Stimulated activated CD8-positive, alpha-beta memory T cell treated with anti-CD3 and anti-CD28 coated beads, Interleukin-15, amount 100 ng/mL, for 48 hours (primary cell): ENCODE measurements at places on chromosomes 7 and 10.

DNA sequence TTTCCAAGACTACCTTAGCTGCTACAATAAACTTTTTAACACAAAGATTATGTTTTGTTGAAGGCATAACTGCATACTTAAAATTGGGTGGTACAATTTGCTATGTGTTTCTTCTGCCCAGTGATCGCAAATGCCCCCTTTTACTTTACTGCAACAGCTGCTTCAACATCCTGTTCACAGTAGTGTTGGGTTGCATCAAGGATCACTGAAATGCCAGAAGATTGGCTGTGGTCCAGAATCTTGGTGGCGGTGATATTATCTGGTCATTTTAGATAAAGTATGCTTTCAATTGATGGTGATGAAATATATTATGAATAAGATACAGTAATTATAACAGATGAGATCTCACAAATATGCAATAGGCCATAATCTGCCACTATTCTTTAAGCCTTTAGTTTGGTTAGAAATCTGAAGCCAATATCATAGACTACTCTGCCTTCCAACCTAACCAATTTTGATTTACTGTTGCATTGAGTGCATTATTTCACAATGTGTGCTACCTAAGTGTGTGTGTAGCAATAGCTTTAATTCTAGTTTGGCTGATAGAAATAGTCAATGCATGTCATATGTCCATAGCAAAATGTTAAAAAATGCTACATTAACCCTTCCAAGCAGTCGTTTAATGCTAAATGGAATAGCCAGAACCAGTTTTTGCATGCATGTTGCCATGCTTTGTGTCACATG is 29.8 kb upstream of the ING3 start:
- DNase-seq = no peak

DNA sequence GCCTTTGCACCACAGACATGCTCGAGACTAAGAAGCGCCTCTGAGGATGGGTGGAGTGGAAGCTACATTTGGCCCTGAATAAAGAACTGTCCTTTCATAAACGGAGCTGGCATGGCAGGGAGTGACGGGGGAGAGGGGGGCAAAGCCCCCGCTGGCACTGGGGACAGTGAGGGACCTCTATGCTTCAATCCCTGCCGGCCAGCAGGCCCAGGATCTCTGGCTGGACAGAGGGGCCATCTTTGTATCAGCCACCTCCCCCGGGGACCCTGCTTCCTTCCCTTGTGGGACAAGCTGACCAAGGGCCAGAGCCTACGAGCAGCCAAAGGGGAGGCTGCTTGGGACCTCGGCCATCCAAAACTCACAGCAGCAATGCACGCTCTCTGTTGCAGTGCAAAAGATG is 28.2 kb upstream of the ECHDC3 start:
- no peak for DNase-seq

DNA sequence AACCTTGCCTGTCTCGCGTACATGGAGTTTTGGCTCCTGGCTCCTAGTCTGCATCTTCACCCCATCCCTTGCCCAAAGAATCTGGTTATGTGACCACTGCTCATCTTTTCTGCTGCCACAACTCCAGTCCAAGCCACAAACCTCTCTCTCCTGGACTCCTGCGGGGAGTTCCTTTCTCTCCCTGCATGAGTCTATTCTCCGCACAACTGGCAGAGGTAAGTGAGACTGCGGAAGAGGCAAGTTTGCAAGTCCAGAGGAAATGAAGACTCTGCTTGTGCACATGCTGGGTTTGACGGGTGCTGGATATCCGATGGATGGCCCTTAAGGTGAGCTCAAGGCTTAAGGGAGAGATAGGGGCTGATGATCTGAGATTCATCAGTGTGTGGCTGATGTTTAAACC is 61.0 kb downstream of the TRUB1 start:
- DNase-seq = no peak

DNA sequence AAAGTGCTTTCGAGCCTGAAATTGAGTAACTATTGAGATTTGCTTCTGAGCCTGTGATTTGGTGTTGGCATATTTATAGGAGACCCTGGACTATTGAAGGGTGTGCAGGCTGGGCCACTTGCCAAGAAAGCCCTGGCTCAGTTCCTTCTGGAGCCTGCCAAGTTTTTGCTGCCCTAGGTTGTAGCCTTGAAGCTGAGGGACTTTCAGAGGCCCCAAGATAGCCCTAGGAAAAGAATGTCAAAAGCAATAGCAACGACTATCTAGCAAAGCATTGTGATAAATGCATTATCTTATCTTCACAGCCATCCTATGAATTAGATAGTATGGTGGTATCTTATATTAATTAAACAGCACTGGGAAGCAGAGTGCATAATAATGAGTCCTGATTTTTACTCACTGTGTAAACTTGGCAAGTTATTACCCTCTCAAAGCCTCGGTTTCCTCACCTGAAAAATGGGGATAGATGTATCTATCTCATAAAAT is 473.7 kb upstream of the PODXL start:
- DNase-seq = no peak

DNA sequence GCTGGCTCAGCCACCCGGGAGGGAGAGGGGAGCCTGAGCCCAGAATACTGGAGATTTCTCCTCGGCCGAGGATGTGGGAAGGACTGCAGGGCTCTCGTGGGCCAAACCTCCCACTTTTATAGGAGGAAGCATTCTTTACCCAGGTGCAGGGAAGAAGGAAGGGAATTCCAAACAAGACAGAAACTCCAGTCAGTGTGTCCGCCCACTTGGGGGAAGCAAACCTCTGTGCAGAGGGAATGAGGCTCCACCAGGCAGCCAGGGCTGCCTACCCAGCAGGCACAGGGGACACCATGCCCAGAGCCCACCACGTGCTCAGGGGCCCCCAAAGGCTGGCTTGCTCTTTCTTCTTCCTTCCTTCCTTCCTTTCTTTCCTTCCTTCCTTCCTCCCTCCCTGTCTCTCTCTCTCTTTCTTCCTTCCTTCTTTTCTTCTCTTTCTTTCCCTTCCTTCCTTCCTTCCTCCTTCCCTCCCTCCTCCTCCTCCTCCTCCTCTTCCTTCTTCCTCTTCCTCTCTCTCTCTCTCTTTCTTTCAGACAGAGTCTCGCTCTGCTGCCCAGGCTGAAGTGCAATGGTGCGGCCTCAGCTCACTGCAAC is 15.4 kb upstream of the FZD9 start:
- no peak for DNase-seq

- no peak for DNase-seq
Observed at GRCh38 chr7:18457832-18458231, 37.7 kb upstream of the HDAC9 start.

GRCh38 chr7:41103331-41103730 is 599.6 kb downstream of the INHBA start:
- DNase-seq = no peak

- no peak for DNase-seq
Observed at GRCh38 chr7:99125505-99125865, 18.4 kb downstream of the SMURF1 start.

DNA sequence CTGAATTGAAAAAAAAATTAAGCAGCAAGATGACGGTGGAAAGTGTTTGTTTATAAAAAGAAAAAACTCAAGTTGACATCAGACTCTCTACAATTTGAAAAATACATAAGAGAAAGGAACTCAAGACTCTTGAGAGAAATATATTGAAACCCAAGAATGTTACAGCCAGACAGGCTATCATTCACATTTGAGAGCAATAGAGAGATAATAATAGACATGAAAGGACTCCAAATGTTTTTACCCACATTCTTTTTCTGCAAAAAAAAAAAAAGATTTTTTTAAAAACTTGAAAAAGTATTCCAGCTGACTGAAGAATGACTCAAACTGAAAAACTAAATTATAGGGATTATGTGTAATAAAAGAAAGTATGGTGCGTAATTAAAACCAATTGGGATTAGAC is 532.4 kb downstream of the INHBA start:
- no peak for DNase-seq

DNA sequence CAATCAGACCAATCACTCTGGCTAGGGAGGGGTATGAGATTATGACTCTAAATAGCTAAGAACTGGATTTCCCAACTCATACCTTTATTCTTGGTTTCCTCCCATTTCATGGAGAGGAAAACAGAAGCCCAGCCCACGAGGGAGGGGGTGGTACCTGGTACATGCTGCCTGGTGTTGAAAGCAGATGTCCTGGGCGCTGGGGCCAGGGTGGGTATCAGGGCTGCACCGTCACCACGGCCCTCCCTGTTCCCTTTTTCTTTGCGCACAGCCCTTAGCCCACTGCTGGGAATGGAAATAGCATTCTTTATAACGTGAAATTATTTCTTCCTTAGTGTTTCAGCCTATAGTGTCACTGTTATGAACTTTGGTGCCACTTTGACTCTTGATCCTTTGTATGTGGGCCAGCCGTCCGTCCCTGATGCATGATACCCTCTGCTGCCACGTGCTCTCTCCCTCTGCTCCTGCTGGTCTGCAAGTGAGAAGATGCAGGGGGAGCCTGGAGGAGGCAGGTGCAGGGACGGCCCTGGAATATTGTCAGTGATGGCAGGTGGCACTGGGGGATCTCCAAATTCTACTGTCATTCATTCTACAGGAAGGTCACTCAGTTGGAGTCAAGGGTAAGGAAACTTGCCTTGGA is 158.5 kb downstream of the CDH23 start:
- DNase-seq = no peak

- no peak for DNase-seq
Observed at GRCh38 chr7:14590206-14590605, 312.3 kb downstream of the DGKB start.

DNA sequence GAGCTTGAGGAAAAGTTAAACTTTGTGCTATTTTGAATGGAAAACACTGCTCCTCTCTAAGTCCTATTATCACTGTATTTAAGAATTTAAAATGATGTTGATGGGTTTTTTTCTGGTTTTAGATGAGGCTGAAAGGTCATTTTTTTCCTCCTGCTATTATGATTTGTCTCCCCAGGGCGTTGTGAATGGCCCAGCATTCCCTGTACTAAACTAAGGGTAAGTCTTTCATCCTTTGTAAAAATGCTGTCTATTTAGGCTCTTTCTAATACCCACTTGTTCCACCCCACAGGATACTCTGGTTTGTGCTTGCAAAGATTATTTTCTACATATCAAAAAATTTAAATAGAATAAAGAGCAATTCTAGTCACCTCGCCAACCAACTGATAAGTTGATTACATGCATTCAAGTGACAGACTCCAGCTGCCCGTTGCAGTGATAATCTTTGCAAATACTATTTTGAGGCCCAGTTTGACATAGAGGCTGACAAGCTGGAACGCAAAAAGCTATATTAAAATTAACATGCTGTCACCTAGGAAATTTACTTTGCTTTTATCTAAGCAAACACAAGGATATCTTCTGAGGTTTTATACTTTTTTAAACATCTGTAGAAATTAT is 222.3 kb upstream of the TMEM229A start:
- DNase-seq = no peak

GRCh38 chr7:54944179-54944578 is 74.6 kb upstream of the EGFR start:
- DNase-seq = no peak

- no peak for DNase-seq
Observed at GRCh38 chr10:124685261-124685660, 58.9 kb downstream of the FAM53B start.

GRCh38 chr10:103691723-103692435 is 163.5 kb downstream of the SH3PXD2A start:
- no peak for DNase-seq

GRCh38 chr7:85750454-85750949 is 563.6 kb upstream of the SEMA3D start:
- DNase-seq = no peak

DNA sequence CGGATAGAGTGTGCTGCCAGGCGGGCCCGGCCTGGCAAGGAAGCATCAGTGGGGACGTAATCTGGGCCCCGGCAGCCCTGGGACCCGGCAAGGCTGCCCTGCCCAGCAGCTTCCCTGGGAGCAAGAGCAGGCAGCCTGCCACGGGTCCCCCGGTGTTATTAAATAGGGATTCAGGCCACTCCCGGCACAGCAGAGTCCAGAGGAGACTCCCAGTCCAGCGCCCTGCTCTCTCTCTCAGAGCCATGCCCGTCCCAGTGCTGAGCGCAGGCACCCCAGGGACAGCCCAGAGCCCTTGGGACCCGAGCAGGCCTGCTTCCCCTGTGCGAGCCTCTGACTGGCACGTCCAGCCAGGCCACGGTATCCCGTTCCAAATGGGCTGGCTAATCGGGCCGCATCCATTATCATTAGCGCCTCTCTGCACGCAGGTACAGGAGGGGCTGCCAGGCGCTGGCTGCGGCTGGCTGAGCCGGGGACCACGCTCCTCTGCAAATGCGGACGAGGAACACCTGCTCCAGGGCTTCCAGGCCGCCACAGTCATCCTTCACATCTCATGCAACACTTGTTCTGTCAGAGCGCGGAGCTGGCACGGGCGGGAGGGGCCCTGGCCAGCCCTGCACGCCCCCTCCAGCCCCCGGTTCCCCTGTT is 344.2 kb upstream of the MKI67 start:
- no peak for DNase-seq

GRCh38 chr7:114531326-114531725 is 116.7 kb downstream of the FOXP2 start:
- no peak for DNase-seq

- no peak for DNase-seq
Observed at GRCh38 chr10:33306126-33306525, 28.3 kb downstream of the NRP1 start.
